ENCODE measurements at places on chromosomes 7 and 10. TPM values are rescaled to one million over a fixed set of nuclear protein-coding genes. Genes with fewer than 3 reads are reported as not detected.

- no peak overlapping the region for H3K4me3 ChIP-seq
- H3K27me3 ChIP-seq = no peaks in the 10 kb centered on the region
Observed at GRCh38 chr7:36405409-36405803, 15.7 kb downstream of the ANLN start.

DNA sequence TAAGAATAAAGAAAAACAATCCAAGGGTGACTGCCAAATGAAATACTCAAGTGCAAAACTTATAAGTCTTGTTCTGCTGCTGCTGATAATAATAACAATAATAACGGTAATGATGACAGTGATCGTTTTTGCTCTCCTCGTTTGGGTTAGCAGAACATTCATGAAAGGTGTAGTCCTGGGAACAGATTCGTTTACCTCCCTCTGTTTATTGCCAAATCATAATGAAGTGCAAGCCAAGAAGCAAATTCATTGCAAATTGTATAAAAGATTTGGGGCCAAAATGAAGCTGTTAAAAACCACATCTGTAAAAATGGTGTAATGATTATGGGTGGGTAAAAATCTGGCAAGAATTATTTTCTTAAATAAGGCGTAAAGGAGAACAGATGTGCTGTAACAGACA is 587.2 kb upstream of the MKI67 start:
- H3K27ac ChIP-seq = no peak overlapping the region
- no peak for DNase-seq
- no peaks in the 10 kb centered on the region for H3K4me1 ChIP-seq
- H3K4me3 ChIP-seq = no peak overlapping the region

DNA sequence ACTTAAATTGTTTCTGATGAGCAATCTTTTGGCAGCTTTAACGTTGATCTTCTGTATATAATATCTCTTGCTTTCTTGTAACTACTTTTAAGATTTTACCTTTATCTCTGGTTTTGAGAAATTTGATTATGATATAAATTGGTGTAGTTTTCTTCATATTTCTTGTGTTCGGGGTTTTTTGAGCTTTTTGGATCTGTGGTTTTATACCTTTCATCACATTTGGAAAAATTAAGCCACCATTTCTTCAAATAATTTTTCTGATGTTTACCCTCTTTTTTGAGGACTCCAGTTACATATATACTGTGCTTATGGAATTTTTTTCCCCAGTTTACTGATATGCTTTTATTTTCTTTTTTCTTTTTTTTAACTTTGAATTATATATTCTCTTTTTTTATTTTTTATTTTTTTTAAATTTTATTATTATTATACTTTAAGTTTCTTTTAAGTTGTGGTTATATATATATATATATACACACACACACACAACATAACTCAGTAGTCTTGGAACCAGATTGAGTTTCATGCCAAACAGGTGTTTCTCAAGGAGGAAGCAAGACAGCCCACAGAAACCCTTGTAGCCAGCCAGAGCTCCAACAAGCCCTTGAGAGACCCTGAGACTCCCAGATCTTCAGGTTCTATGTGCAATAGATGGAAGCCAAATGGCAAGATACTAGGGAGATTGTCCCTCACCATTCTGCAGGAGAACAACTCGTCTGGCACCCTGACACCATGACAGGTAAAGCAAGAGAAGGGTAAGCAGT is 27.5 kb upstream of the NME8 start:
- peaks cover 9% of the 10 kb centered on the region for H3K27me3 ChIP-seq
- no peak for DNase-seq
- H3K4me1 ChIP-seq = peaks cover 6% of the 10 kb centered on the region
- no peaks in the 10 kb centered on the region for H3K36me3 ChIP-seq

Gene SKIDA1
- total RNA-seq = not detected

Gene CLEC5A
- total RNA-seq = not detected

All from activated naive CD8-positive, alpha-beta T cell treated with anti-CD3 and anti-CD28 coated beads for 36 hours (primary cell).